ENCODE measurements at places on chromosomes 2 and 18. TPM values are rescaled to one million over a fixed set of nuclear protein-coding genes. Genes with fewer than 3 reads are reported as not detected.

The ADAM23 gene
- polyA plus RNA-seq, result 74.9 TPM

The FEV gene
- not detected for polyA plus RNA-seq

The CHN1 gene
- polyA plus RNA-seq, result 2,135 TPM

The FBLN7 gene
- 6.8 TPM for polyA plus RNA-seq

The HOXD12 gene
- polyA plus RNA-seq, result not detected

The SAG gene
- polyA plus RNA-seq, result not detected

The CCDC121 gene
- polyA plus RNA-seq, result 2.7 TPM

The PLEKHH2 gene
- 19.2 TPM for polyA plus RNA-seq

The COX5B gene
- 769 TPM for polyA plus RNA-seq

The GREB1 gene
- 0.32 TPM for polyA plus RNA-seq

The LHCGR gene
- polyA plus RNA-seq, result not detected

Measured in Purkinje cell (primary cell).